ENCODE measurements at places on chromosomes 7 and 10. TPM values are rescaled to one million over a fixed set of nuclear protein-coding genes. Genes with fewer than 3 reads are reported as not detected.

SFXN3 gene
- 53.3 TPM for total RNA-seq

VSTM4 gene
- total RNA-seq, result 2.5 TPM

MSMB gene
- total RNA-seq, result not detected

AOAH gene
- not detected for total RNA-seq

FAM25C gene
- not detected for total RNA-seq

CRPPA gene
- total RNA-seq, result 1.3 TPM

ITIH5 gene
- under 0.01 TPM for total RNA-seq

CDCA7L gene
- 40.8 TPM for total RNA-seq

AS3MT gene
- 7.5 TPM for total RNA-seq

SPDYE16 gene
- total RNA-seq, result not detected

- H3K4me3 ChIP-seq, result no peak overlapping the region
- H3K27me3 ChIP-seq, result no peaks in the 10 kb centered on the region
- DNase-seq, result no peak
- H3K27ac ChIP-seq, result no peak overlapping the region
These were observed 92.1 kb downstream of the CYP51A1 start for GRCh38 chr7:92042056-92042737.

GRCh38 chr7:118186501-118186900 lies 2.5 kb downstream of the LSM8 start:
- H3K27me3 ChIP-seq, result no peaks in the 10 kb centered on the region
- no peak overlapping the region for H3K27ac ChIP-seq
- DNase-seq, result no peak

DNA sequence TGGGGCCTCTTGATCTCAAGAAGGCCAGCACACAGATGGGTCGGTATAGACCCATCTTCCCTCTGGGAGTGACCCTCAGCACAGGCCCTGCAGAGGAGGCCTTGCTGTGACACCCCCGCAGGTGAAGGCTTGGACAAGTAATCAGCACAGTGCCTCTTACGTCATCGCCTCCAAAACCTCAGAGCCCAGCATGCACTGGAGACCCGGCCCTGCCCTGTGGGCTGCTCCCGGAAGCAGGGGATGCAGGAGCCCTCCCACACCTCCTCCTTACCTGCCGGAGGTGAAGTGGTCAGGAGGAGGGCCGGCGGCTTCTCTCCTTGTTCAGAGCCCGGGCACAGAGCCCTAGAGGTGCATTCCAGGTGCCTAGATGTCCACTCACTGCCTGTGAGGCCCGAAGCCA lies 121.4 kb downstream of the PAXIP1 start:
- no peak overlapping the region for H3K27ac ChIP-seq
- no peak for DNase-seq
- no peak overlapping the region for H3K4me3 ChIP-seq
- no peaks in the 10 kb centered on the region for H3K4me1 ChIP-seq

GRCh38 chr7:104983076-104983577 lies 30.9 kb upstream of the KMT2E start:
- DNase-seq, result no peak
- peak overlapping the region; percentile 74 for H3K4me3 ChIP-seq
- H3K27me3 ChIP-seq, result no peaks in the 10 kb centered on the region

DNA sequence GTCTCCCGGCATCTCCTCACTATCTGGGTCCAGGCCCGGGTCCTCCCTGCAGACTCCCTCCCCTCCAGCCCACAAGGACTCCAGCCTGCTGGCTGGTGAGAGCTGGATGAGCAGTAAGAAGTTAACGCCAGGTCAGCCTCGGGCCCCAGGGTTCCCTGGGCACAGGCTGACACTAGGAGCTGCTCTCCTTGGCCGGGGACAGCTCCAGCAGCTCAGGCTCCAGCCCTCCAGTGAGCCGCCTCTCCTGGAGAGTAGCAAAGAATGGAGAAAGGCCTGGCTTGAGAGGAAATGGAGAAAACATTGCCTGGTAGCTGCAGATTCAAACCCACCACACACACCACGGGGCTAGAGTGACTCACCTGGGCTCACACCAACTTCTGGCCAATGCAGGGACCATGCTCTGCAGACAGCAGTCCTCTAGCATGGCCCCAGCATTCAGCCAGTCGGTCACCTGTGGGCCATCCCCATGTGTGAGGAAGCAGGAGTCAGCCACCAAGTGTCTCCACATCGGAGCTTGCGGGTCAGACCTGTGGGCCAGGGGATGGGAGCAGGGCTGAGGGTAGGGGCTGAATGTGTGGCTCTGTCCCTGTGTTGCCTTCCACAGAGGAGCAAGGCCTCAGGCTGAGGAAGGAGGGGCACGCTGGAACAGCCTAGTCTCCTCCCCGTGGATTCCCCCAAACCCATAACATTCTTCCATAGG lies 6.5 kb downstream of the SAP25 start:
- peaks cover 4% of the 10 kb centered on the region for H3K4me1 ChIP-seq
- no peak overlapping the region for H3K27ac ChIP-seq
- peaks cover 3% of the 10 kb centered on the region for H3K27me3 ChIP-seq
- DNase-seq, result no peak
- no peak overlapping the region for H3K4me3 ChIP-seq

DNA sequence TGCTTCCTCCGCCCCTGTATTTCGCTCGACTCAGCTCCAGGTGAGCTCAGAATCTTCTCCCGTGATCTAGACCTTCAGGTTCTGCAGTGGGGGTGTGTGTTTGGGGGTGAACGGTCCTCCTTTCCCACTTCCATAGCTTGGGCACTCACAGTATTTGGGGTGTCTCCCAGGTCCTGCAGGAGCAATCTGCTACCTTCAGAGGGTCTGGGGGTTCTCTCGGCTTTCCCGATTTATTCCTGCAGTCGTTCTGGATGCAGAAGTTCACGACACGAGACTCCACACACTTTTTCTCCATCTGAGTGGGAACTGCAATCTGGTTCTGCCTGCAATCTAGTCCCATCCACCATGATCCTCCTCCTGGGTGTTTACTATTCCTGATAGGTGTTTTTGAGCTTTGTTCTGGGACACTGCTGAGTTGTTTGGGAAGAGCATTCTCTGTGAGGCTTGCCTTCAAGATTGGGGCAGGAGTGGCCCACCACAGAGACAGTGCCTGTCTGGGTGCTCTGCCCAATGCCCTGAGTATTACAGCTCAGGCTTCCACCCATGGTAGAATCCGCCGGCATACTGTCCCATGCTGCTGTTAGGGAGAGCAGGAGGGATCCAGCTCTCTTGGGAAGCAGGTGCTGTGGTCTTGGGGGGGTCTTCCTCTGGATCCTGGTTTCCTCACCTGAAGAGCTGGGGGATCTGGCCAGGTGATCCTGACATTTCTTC lies 29.8 kb downstream of the JAKMIP3 start:
- no peak overlapping the region for H3K27ac ChIP-seq
- H3K27me3 ChIP-seq, result peaks cover 2% of the 10 kb centered on the region
- no peaks in the 10 kb centered on the region for H3K4me1 ChIP-seq
- no peaks in the 10 kb centered on the region for H3K36me3 ChIP-seq

- no peaks in the 10 kb centered on the region for H3K36me3 ChIP-seq
- no peaks in the 10 kb centered on the region for H3K4me1 ChIP-seq
- H3K27me3 ChIP-seq, result peaks cover 11% of the 10 kb centered on the region
- no peak for DNase-seq
- H3K27ac ChIP-seq, result no peak overlapping the region
- no peak overlapping the region for H3K4me3 ChIP-seq
These were observed 50.1 kb upstream of the ADRB1 start for GRCh38 chr10:113993489-113993991.

DNA sequence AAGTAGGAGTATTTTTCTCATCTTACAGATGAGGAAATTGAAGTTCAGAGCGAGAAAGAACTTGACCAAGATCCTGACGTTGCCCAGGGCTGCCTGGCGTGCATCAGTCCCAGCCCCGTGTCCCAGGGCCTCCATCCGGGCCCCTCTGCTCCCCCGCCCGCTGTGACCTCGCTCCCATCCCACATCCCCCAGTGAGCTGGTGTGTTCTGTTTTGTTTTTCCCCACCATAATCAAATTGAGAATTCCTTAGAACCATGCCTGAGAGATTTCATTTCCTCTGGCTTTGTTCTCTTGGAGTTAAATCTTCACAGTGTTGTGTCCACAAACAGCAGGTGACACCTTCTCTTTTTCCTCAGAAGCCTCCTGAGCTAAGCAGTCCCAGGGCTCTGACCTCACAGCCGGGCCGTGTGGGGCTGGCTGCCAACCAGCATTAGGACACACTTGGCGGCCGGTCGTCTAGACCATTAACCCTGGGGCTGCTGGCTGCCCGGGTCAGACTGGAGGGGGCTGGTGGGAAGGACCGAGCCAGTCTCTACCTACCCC lies 44.3 kb downstream of the PFKP start:
- peak; percentile 27 for DNase-seq
- no peak overlapping the region for H3K4me3 ChIP-seq
- peaks cover 8% of the 10 kb centered on the region for H3K4me1 ChIP-seq
- peaks cover 74% of the 10 kb centered on the region for H3K36me3 ChIP-seq
- H3K27me3 ChIP-seq, result no peaks in the 10 kb centered on the region

DNA sequence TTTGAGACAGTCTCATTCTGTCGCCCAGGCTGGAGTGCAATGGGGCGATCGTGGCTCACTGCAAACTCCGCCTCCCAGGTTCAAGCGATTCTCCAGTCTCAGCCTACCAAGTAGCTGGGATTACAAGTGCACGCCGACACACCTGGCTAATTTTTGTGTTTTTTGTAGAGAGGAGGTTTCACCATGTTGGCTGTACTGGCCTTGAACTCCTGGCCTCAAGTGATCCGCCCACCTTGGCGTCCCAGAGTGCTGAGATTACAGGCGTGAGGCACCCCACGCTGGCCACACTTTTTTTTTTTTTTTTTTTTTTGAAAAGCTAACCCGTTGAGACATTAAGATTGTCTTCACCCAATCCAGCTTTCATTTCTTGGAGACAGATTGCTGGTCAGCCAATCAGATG lies 2.1 kb downstream of the ZNF273 start:
- no peaks in the 10 kb centered on the region for H3K36me3 ChIP-seq
- no peak overlapping the region for H3K4me3 ChIP-seq
- H3K4me1 ChIP-seq, result peaks cover 4% of the 10 kb centered on the region
- no peak overlapping the region for H3K27ac ChIP-seq

GRCh38 chr7:91620827-91621226 lies 259.7 kb downstream of the MTERF1 start:
- no peaks in the 10 kb centered on the region for H3K27me3 ChIP-seq
- H3K4me1 ChIP-seq, result no peaks in the 10 kb centered on the region
- no peaks in the 10 kb centered on the region for H3K36me3 ChIP-seq

DNA sequence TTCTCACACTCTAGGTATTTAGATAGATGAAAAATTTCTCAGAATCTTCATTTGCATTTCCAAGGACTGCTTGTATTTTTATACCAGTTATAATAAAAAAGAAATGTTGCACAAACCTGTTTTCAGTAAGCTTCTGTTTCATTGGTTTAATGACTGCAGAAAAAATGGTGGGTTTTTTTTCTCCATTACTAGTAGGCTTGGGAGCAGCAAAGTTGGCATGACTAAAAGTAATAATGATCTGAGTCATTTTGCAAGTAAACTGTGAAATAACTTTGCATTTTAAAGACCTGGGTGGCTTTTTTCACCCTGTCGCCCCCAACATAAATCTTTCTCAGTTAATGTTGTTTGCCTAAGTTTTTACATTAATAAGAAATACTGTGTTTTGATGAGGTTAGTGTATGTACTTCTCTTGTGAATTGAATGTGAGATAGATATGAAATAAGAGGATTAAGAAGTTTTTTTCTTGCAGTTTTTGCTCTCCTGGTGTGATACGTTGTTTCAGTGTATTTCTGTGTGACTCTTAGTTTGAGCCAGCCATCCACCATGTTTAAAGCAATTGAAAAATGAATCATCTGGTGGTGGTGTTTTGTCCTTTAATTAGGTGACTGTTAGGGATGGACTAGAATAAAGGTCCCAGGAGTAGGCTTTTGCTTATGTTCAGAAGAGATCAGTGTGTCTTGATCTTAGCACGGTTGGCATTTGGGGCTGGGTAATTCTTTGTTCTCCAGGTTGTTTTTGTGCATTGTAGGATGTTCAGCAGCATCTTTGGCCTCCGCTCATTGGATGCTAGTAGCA lies 1.8 kb downstream of the GNAI1 start:
- peak overlapping the region; percentile 60 for H3K27ac ChIP-seq
- peaks cover 8% of the 10 kb centered on the region for H3K4me1 ChIP-seq
- DNase-seq, result peak; percentile 63
- H3K36me3 ChIP-seq, result no peaks in the 10 kb centered on the region

DNA sequence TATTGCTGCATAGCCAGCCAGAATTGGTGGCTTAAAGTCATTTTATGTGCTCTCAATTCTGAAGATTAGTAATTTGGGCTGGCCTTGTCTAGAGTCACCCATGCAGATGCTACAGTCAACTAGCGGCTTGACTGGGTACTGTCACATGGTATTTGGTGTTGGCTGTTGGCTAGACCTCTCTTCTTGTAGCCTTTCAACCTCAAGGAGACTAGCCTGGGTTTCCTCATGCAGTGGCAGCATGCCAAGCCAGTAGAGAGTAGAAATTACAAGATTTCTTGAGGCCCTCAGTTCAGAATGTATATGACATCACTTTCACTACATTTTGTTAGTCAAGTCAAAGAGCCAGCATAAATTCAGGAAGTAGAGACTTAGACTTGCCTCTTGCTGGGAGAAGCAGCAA lies 3.7 kb upstream of the ZNF800 start:
- no peak overlapping the region for H3K27ac ChIP-seq
- H3K27me3 ChIP-seq, result peaks cover 2% of the 10 kb centered on the region
- H3K4me1 ChIP-seq, result 0 out of 2 replicates have a peak, but pooled peaks cover 2% of the 10 kb centered on the region
- H3K36me3 ChIP-seq, result no peaks in the 10 kb centered on the region

GRCh38 chr7:141649865-141650634 lies 51.9 kb downstream of the DENND11 start:
- no peaks in the 10 kb centered on the region for H3K27me3 ChIP-seq
- peak; percentile 88 for DNase-seq
- H3K4me3 ChIP-seq, result no peak overlapping the region
- no peak overlapping the region for H3K27ac ChIP-seq
- no peaks in the 10 kb centered on the region for H3K4me1 ChIP-seq
- peaks cover 11% of the 10 kb centered on the region for H3K36me3 ChIP-seq

- H3K36me3 ChIP-seq, result no peaks in the 10 kb centered on the region
- peaks cover 2% of the 10 kb centered on the region for H3K27me3 ChIP-seq
- no peak for DNase-seq
These were observed 48.4 kb downstream of the C10orf71 start for GRCh38 chr10:49347342-49347741.
